Cardiac fibroblast (primary cell): ENCODE measurements at places on chromosomes 5 and 9.

GRCh38 chr5:57931807-57932206 is 449.2 kb upstream of the ACTBL2 start:
- no peak for DNase-seq

GRCh38 chr5:41951224-41951623 is 26.1 kb downstream of the FBXO4 start:
- DNase-seq, result no peak

GRCh38 chr5:116583862-116584222 is 9.2 kb upstream of the SEMA6A start:
- peak; percentile 38 for DNase-seq

- DNase-seq, result no peak
Observed at GRCh38 chr9:28445211-28445610, 871.9 kb upstream of the C9orf72 start.

DNA sequence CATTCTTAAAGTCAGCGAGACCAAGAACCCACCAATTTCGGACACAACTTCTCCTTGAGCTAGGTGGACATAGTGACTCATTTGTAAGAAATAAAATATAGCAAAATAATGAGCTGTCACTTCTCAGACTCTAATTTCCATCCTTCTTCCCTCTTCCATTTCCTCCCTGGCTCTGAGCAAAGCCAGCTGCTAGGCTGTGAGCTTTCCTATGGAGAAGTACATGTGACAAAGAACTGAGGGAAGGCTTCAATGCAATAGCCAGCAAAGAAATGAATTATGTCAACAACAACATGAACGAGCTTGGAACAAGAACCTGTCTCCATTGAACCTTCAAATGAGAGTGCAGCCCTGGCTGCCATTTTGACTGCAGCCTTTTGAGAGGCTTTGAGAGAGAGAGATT is 25.9 kb upstream of the SELENOP start:
- no peak for DNase-seq

DNA sequence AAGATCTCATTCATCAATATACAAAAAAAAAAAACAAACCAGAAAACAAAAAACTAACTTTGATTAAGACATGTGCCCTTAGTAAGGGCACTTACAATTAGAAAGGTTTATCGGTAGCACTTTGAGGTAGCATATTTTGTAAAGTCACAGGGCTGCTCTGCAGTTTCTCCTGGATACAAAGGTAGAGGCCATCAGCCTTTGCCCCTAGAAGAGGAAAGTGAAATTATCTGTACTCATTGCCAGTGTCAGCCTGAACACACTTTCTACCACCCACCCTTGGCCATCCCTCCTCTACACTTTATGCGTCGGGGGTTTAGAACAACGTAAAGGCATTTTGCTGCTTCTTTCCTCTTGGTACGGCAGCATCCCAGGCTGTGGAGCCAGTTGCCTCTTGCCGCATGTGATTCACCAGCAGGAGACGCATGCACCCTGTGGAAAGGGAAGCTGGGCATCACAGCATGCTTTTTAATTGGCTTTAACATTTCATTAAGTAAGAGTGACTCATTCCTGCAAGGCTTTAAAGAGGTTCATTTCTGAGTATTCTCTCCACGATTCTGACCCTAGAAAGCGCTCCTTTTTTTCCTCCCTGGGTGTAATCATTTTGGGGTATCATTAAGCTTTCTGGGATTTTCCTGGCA is 84.6 kb downstream of the CEMIP2 start:
- peak; percentile 67 for DNase-seq

DNA sequence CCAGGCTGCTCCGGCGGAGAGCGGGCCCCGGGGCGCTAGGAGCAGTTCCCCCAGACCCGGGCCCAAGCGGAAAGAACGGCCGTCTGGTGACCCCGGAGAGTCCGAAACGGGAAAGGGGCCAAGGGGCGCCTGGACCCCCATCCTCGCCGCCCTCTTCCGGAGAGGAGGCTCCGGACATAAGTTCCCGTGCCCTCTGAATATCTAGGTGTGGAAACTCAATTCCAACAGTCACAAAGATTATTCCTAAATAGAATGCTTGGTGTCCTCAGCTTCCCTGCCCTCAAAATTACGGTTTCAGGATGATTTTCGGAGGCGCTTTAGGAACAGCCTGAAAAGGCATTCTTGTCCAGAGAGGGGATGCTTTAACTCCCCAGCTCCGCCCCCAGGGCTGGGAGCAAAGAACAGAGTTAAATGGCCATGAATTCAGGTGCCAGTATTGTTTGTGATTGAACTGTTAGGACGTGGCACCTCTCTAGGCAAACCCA is 681 bp upstream of the LHFPL2 start:
- peak; percentile 51 for DNase-seq

- peak; percentile 67 for DNase-seq
Observed at GRCh38 chr5:172782169-172783039, 11.4 kb upstream of the DUSP1 start.

DNA sequence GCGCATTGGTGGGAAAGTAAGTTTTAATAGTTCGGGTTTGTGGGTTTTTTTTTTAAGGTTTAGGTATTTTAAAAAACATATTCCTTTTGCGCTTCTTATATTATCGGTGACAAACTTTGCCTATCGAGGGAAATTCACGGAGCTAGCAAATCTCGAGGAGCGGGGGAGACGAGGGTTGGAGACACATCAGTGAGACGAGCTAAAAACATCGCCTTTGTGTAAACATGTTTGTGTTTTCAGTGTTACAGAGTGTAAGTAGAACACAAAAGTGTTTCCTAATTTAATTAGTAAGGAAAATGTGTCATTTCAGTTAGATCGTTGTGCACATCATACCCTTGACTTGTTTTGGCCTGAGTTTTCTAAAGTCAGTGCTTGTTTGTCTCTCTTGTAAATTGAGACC is 945 bp downstream of the BTF3 start:
- no peak for DNase-seq

GRCh38 chr9:134566936-134567335 is 74.7 kb upstream of the COL5A1 start:
- no peak for DNase-seq

DNA sequence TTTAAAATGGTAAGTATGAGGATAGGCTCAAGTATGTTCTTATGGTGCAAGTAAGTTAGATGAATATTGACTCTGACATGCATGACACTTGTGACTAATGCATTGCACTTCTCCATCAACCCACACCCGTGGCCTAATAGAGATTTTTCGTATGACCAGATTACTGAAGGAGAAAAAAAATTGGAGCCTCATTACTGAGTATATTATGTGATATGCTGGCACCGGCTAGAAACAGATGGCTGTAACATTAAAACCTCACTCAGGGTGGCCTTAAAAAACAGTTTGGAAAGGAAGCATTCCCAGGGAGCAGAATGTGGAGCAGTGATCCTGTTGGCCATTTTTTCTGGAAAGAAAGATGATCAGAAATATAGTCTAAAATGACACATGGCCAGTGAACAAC is 766.4 kb downstream of the PRELID2 start:
- no peak for DNase-seq

GRCh38 chr9:123383512-123384170 is 27.6 kb downstream of the CRB2 start:
- no peak for DNase-seq

GRCh38 chr5:6488021-6488420 is 39.4 kb downstream of the UBE2QL1 start:
- no peak for DNase-seq

- peak; percentile 26 for DNase-seq
Observed at GRCh38 chr5:106521701-106522100, 1149.0 kb downstream of the EFNA5 start.

GRCh38 chr5:171288066-171288465 is 21.0 kb upstream of the TLX3 start:
- DNase-seq, result no peak

GRCh38 chr9:76603931-76604570 is 145.1 kb downstream of the GCNT1 start:
- no peak for DNase-seq

GRCh38 chr9:11749396-11749795 is 943.8 kb upstream of the TYRP1 start:
- DNase-seq, result no peak

- DNase-seq, result no peak
Observed at GRCh38 chr9:38284039-38284575, 108.4 kb upstream of the ALDH1B1 start.

GRCh38 chr9:29838491-29839020 is 2265.3 kb upstream of the C9orf72 start:
- DNase-seq, result no peak

GRCh38 chr5:177099422-177100093 is 12.8 kb downstream of the FGFR4 start:
- no peak for DNase-seq

DNA sequence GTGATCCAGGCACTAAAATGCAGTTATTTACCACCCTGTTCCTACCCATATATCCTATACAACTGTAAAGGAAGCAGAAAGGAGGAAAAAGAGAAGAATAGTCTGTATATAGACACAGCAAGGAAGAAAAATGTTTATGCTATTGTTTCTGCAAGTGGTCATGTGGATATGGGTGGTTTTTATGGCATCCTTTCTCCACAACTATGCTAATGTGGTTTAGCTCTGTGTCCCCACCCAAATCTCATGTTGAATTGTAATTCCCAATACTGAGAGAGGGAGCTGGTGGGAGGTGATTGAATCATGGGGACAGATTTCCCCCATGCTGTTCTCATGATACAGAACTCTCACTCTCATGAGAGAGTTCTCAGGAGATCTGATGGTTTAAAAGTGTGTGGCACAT is 439.8 kb downstream of the ZSWIM6 start:
- no peak for DNase-seq

DNA sequence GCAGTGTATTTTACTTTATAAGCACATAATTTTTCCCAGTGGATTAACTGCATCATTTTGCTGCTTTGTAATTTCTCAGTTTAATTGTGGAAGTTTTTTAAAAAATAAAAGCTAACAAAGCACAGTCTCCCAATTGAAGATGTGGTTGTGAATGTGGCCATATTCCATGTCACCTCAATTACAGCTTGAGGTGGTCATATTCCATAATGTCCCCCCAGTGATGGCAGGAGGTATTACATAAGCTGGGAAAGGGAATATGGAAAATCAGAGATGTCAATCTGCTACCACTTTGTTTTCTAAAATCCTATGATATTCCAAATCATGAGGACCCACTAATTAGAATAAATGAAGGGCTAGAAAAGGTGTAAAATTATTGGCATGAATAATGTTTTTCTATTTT is 1672.0 kb upstream of the CDH9 start:
- DNase-seq, result no peak

DNA sequence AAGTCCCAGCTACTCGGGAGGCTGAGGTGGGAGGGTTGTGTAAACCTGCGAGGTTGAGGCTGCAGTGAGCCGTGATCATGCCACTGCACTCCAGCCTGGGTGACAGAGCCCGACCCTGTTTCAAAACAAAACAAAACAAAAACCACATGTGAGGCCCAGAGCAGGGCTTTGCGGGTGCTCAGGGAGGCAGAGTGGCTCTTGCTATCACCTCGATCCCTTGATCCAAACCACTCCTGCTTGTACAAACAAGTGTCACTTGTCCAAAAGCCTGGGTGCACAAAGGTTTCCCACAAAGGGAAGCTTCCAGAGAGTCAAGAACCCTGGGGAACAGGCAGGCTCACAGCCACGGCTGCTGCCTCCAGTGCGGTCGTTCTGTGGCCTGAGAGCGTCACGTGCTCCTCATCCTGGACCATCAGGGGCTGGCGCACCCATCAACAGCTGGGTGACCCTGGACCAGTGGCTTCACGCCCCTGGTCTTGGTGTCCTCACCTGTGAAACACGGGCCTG is 162.7 kb downstream of the C9orf50 start:
- no peak for DNase-seq

- DNase-seq, result no peak
Observed at GRCh38 chr5:81785322-81785721, 34.4 kb upstream of the SSBP2 start.

DNA sequence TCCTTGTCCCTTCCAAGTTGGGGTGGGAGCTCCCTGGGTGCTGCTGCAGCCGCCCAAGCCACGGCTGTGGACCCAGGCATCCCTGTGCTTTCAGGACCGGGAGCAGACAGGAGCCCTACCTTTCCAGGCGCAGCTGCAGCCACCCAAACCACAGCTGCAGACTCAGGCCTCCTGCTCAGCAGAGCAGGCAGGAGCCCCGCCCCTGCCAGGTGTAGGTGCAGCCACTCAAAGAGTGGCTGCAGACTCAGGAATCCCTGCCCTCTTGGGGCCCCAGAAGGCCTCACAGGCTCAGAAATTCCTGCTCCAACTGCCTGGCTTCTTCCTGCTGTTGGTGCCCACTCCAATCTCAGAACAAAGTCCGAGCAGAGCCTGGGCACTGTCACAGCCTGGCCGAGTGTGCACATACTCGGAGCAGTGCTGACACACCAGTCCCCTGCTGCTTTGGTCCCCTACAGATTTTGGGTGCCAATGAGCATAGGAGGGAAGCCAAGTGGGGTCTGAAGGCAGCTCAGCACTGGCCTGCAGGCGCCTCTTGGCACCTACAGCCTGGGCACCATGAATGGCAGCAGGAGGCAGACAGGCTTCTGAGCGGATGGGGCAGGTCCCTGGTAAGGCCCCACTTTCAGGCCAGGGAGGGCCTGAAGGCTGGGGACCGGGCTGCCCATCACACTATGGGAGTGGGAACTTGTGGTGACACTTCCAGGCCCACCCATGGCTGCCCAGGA is 6.0 kb upstream of the TESK1 start:
- DNase-seq, result no peak

GRCh38 chr5:36530215-36530614 is 76.2 kb upstream of the SLC1A3 start:
- no peak for DNase-seq

DNA sequence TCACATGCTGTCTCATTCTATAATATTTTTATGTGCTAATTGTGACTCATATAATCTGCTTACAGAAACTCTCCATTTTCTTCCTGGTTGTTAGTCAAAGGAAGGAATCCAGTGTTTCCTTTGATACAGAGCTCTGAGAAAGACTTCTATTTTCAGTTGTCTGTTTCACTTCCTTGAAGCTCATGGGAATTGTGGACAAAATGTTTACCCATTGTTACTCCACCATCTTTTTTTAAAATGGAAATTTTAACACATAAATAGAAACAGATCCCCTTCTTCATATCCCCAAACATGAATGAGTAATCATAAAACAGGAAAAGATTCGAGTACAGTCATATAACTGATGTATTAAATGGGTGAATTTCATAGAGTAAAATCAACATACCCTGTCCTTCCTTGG is 42.0 kb upstream of the KCNN2 start:
- DNase-seq, result peak; percentile 5

GRCh38 chr5:179194201-179194910 is 134.2 kb downstream of the ZNF354C start:
- DNase-seq, result no peak

DNA sequence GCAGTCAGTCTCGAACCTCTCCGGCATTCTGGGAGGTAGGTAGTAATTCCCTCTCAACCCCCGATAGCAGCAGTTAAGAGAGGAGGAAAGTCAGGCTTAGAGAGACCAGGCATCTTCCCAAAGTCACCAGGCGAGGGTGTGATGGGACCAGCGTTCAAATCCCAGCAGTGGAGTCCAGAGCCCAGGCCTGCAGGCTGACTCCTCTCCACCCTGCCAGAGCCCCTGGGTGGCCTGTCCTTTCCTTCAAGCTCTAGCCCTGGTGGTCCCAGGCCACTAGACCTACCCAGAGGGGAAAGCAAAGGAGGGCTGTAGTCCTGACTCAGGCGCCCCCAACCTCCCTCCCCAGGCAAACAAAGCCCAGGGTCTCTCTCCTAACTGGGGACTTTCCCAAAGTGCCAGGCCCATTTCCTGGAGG is 4.2 kb upstream of the NR5A1 start:
- DNase-seq, result no peak

- no peak for DNase-seq
Observed at GRCh38 chr9:25570802-25571201, 107.4 kb downstream of the TUSC1 start.

- no peak for DNase-seq
Observed at GRCh38 chr5:122292332-122292731, 19.7 kb upstream of the SNCAIP start.
